Fibroblast of mammary gland (primary cell): ENCODE measurements at places on chromosomes 7 and 10.
A peak's percentile ranks its signal among the peaks of the same experiment; 100 is the strongest.

GRCh38 chr7:100221231-100221718, 1.5 kb downstream of the PVRIG start:
- no peak for DNase-seq

DNA sequence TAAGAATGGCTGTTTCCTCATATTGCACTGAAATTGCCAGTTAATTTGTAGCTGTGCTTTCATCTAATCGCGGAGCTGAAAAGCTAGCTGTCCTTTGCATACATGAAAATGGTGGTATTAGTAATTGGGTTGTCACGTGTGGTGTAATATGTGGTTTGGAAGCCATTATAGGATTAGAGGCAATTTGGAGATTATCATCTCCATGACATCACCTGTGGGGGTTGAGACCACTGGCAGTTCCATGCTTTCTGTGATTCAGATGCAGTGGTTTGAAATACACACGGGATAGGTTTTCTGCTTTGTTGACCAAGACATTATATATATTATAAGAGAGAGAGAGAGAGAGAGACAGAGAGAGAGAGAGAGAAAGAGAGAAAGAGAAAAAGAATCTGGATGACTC, 180.8 kb downstream of the RAB11FIP2 start:
- no peak for DNase-seq

GRCh38 chr10:3777981-3778691, 6.9 kb downstream of the KLF6 start:
- DNase-seq, result peak; percentile 36

GRCh38 chr7:138023618-138024342, 21.9 kb upstream of the CREB3L2 start:
- no peak for DNase-seq

DNA sequence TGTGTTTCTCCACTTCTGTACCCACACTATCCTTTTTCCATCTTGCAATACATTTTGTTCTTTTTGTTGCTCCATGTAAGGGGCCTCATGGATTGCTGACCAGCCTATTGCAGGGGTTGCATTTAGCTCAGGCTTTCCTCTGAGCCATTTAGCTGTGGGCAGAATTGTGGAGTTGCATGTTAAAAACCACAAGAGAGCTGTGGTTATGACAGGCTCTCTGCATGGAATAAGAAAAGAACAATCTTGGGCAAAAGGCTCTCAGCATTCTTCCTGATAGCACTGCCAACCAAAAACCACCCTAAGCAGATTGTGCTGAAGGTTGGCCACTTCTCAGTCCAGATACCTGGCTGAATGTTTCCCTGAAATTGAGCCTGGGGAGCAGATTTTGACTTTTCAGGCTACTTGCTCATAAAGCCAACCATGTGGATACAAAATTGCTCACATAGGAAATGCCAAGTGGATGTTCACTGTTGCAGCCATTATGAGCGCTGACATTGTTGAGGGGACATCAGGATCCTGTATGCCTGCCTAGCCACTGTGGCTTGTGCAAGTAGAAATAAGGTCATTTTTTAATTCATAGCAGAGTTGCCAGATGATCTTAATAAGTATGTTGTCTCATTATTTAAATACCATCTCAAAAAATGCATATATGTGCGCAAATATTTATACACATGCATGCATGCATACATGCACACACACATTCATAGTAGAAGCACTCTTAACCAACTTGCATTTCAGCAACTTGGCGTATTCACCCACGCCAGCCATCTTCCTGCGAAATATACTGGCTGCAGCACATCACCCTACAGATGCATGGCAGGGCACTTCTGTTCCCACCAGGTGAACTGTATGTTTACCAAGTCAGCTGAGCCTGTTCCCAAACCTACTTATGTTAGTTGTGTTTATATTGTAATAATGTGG, 695.4 kb downstream of the LRMDA start:
- DNase-seq, result no peak

DNA sequence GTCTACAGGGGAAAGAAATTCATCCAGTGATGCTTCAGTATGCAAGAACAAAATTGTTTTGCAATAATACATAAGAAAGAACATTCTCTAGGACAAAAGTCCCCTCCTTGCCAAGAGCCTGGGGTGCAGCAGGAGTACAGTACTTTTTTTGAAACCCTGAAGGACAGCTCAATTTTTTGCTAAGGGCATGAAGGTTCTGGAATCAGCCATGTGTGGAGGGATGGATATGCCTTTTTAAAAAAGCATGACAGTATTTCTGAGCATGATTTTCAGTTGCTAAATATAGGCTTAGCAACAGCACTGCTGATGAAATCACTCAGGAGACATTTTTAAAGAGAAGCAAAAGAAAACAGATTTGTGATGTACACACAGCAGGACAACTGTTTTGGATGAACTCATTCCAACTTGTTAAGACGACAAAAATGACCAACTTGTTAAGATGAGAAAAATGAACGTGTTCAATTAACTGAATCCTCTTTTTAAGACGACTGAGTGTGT, 39.3 kb downstream of the HBP1 start:
- DNase-seq, result peak; percentile 42

- no peak for DNase-seq
Observed at GRCh38 chr10:5532307-5532605, 7.5 kb downstream of the CALML3 start.

DNA sequence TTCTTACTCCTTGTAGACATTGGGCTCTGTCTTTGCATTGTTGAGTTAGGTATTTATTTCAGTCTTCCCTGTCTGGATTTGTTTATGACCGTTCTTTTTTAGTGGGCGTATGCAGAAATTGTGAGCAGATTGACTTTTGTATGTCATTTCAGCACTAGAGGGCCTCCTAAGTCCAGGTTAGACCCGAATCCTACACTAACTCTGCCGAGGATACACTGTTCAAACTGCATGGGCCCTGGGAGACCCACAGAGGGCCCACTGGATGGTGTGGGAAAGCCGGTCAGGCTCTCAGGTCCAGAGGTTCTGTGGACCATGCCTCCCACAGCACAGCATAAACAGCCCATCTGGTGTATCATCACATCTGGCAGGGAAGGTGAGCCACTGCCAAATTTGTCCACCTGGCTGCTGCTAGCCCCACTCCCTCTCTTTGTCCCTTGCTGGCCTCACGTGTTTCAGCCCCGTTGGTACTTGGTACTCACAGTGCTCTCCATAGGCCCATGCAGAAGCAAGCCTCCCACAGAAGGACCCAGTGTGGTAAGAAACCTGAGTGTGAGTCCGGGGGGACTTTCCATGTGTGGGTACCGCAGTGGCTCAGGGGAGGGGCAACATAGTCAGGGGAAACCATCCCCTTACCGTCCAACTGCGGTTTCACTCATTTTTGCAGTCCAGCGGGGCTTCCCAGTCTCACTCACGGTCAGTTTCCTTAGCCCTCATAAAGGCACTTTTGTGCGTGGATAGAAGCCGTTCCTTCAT, 112.8 kb downstream of the APBB1IP start:
- DNase-seq, result peak; percentile 8

DNA sequence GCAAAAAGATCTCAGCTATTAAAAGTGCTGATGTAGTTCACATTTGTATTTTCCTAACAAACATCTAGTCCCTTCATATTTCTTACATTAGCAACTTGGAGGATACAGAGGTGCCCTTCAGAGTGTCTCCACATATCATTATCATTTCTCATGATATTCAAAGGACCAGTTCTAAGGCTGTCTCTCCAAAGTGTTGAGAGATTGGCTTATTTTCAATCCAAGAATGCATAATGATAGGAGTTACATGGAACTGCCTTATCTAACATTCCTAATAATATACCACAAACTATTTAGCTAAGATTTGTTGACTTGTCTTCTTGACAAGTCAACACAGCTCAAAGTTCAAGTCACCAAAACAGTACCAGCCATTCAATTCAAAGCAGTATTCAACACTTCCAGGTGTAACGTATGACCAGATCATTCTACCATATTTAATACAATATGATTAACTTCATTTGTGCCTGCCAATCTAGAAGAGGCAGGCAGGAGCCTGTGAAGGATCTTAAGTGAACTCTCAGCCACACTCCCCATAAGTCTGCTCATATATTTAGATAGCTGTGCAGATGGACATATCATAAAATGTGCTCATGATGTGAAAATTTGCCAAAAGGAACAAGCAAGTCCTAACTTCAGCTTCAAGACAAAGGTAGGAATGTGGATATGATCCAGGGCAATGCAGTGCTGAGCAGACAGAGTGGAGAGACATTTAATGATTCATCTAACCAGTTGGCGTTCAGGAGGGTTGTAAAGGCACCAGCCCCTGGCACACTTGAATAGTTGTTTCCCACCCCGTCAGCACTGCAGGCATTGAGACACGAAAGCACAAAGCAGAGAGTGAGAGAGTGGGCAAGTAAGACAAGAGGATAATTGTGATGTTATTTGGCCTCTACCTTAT, 108.3 kb downstream of the MTERF1 start:
- no peak for DNase-seq

DNA sequence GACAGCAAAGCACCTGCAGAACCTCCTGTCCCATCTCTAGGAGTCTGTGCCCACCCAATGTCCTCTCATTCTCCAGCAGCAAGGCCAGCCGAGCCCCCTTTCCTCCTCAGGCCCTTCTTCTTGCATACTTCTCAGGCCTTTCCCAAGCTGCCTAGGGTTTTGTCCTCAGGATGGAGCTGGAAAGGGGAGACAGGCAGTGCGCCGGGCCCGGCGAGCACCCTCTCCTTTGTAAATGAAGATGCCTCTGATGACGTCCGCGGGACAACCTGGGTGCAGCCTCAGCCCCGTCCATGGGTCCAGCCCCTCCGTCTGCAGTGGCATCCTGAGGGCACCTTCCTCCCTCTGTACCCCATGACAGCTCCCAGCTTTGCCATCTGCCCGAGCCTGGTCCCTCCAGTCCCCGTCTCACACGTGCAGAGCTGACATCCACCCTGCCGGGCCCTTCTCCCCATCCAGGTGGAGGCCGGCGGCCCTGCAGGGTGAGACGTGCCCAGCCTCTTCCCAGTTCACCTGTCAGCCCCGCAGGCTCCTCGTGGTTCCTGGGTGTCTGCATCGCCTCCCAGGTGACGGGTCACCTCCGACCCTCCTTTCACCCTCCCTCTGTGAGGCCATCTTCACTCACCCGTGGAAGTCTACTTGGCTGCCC, 36.4 kb downstream of the JAKMIP3 start:
- no peak for DNase-seq

GRCh38 chr7:52958621-52959140, 76.8 kb upstream of the POM121L12 start:
- no peak for DNase-seq

GRCh38 chr10:110867807-110868465, 3.8 kb upstream of the PDCD4 start:
- no peak for DNase-seq

GRCh38 chr7:25495342-25496250, 267.3 kb upstream of the NPVF start:
- DNase-seq, result peak; percentile 16

DNA sequence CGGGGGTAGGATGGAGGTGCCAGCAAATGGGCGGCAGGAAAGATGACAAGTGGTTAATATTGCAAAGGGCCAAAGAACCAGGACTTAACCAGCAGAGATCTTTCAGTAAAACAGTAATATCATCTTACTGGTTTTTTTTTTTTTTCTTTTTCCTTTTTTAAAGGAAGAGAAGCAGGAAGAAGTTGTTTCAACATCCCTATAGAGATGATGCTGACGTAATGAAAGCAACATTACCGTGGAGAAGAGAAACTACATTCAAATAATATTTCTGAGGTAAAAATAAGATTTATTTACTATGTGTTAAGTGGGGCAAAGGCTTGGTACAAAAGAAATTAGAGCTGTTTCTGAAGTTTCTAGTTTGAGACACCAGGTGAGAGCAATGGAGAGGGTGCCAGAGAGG, 11.0 kb downstream of the MINDY3 start:
- DNase-seq, result no peak
